ENCODE measurements at places on chromosomes 2 and 18.
A peak's percentile ranks its signal among the peaks of the same experiment; 100 is the strongest.

- DNase-seq, result no peak
Measured at GRCh38 chr18:28831908-28832307, 655.0 kb upstream of the CDH2 start.

GRCh38 chr2:238461491-238461890 lies 34.8 kb downstream of the ASB1 start:
- DNase-seq, result no peak

DNA sequence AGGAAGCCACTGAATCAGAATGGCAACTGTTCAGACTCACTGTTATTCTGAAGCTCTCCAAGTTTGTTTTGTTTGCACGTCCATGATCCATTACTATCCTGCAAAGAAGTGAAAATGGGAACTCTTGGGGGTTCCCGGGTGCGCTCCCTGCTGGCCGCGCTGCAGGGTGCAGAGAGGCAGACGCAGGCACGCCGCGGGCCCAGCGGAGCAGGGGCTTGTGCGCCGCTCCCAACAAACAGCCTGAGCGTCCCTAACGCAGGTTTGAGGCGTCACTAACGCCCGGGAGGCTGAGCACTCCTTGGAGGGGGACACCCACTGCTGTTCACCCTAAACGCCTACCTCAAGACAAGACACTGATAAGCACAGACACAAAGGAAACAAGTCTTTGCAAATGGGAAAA lies 14.3 kb upstream of the PIEZO2 start:
- peak; percentile 41 for DNase-seq

GRCh38 chr2:107986278-107987217 lies at the start of gene SLC5A7:
TSS of gene SLC5A7 (plus strand) at chr2:107986524. CDS start at chr2:107988156, 1,632 bp downstream.
- DNase-seq, result no peak

DNA sequence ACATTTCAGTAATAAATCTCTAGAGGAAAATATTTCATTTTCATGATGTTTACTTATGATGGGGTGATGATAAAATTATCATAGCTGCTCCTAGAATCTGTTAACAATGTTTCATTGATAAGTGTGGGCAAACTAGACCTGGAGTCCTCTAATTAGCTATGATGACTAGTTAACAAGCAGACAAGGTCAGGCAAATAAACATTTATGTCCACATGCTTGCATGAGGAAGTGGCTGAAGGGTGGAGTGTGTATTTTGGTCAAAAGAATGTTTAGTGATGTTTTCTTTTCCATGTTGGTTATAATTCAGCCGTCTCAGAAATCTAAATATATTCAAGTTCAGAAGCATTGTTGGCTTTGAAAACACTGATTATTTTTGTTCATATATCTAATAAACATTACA lies 99.9 kb upstream of the FN1 start:
- DNase-seq, result peak; percentile 78

DNA sequence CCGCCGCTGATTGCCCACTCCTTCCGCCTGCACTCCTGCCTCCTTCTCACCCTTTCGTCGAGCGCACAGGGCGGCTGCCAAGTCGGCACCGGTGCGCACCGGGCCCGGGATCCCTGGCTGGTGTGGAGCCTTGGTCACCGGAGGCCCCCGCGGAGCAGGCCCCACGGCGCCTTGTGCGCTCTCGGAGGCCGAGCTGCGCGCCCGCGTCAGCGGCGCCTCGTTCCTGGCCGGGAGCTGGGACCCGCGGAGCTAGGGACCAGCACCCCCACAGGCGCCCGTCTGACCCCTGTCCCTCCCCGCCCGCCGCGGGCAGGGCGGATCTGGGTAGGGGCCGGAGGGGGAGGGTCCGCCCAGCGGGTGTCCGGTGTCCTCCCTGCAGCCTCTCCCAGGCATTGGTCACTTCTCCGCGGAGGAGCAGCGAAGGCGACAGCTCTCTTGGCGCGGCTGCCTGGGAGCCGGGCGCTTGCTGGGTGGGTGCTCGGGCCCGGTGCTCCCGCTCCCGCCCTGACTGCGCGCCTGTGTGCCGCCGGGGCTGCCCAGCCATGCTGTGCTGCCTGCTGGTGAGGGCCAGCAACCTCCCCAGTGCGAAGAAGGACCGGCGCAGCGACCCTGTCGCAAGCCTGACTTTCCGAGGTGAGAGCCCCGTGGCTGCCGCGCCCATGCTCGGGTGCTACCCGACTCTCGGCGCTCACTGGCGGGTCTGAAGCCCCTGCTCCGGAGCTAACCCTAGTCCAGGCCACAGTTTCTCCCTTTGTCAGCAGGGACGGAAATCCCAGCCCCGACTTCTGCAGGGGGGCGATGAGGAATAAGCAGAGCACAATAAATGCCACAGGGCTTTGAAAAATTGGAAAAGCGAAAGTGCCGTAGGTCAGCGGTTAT lies 13.2 kb downstream of the DYSF start:
- peak; percentile 48 for DNase-seq
